ENCODE measurements at places on chromosomes 1 and 21. TPM values are rescaled to one million over a fixed set of nuclear protein-coding genes. Genes with fewer than 3 reads are reported as not detected.

The ANKRD34A gene
- 0.28 TPM for total RNA-seq

The CCDC30 gene
- 1.8 TPM for total RNA-seq

The KLHDC9 gene
- 1.4 TPM for total RNA-seq

The SPRR2A gene
- total RNA-seq, result not detected

The RPE65 gene
- 0.70 TPM for total RNA-seq

DNA sequence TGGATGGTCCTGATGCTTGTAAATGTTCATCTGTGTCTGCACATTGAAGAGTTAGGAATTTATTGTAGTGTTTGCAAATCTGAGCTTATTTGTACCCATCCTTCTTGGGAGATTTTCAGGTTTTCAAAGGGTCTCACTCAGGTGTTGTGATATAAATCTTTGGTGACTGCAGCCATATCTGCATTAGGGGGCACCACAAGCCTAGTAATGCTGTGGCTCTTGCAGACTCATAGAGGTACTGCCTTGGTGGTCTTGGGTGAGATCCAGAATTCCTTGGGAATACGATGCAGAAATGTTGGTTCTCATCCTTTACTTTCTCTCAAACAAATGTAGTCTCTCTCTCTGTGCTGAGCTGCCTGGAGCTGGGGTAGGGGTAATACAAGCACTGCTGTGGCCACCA is 405.9 kb downstream of the TTLL7 start:
- H3K4me3 ChIP-seq, result no peak overlapping the region
- no peaks in the 10 kb centered on the region for H3K36me3 ChIP-seq
- no peaks in the 10 kb centered on the region for H3K27me3 ChIP-seq
- peaks cover 9% of the 10 kb centered on the region for H3K4me1 ChIP-seq

The LAMC1 gene
- total RNA-seq, result 178 TPM

- peak; percentile 16 for DNase-seq
Measured at GRCh38 chr1:20291645-20292084, 990 bp downstream of the VWA5B1 start.

DNA sequence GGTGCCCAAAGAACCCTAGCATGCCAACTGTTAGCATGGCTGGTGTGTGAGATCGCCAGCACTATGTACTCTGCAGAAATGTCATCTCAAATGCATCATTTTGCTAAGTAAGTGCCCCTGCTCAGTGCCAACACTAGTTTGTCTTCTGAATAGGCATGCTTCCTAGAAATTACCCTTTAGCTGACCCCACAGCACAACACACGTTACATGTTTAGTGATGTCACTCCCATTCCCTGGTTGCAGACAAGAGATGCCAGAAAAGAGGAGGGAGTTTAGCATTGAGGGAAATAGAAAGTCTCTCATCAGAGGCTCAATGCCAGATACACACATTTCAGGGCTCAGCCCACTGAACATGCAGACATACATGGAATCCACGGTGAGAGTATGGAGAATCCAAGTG is 9.3 kb upstream of the ST6GALNAC3 start:
- peaks cover 12% of the 10 kb centered on the region for H3K4me1 ChIP-seq
- no peaks in the 10 kb centered on the region for H3K36me3 ChIP-seq
- H3K27ac ChIP-seq, result no peak overlapping the region
- no peak for DNase-seq

DNA sequence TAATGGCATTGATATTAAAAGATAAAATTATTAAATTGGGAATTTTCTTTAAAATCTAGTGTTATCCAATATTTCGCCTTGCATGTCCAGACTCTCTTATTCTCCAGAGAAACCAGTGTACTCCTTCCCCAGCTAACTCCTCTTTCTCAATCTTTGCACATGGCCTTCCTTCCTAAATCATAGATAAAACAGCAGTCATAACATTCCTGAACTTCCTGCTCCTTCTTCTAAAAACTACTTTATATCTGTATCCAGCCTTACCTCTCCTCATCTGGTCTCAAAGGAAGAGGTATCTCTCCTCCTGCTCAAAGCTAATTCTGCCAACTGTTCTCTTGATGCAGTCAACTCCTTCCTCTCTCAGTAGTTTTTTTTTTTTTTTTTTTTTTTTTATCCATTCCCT is 39.5 kb upstream of the NEK7 start:
- H3K4me1 ChIP-seq, result no peaks in the 10 kb centered on the region
- no peaks in the 10 kb centered on the region for H3K36me3 ChIP-seq
- no peaks in the 10 kb centered on the region for H3K27me3 ChIP-seq
- peak overlapping the region; percentile 24 for H3K27ac ChIP-seq

DNA sequence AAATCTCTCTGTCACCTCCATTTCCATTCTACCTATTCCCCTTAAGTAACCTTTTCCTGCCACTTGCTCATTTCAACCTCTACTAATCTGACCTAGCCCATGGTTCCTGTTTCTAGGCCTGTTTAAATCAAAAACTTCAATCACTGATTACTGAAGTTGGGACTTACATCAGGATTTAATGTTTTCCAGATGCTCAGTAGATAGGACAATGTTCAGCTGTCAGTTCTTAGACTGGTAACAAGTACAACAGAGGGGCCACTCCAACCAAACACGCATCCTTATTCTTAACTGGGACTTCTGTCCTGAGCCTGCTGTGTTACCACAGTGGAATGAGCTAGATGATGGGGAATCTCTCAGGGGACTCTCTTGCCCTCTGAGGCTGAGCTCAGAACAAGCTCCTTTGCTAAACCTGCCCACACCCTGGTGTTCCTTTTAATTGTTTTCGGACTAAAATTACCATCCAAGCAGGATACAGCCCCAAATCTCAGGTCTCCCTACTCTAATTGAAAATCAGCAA is 974.6 kb downstream of the TTLL7 start:
- H3K4me3 ChIP-seq, result no peak overlapping the region
- no peak for DNase-seq
- no peaks in the 10 kb centered on the region for H3K4me1 ChIP-seq
- H3K27me3 ChIP-seq, result no peaks in the 10 kb centered on the region
- H3K27ac ChIP-seq, result peak overlapping the region; percentile 17

GRCh38 chr1:241081473-241081872 is 275.5 kb downstream of the RGS7 start:
- no peak overlapping the region for H3K27ac ChIP-seq
- no peaks in the 10 kb centered on the region for H3K27me3 ChIP-seq
- no peaks in the 10 kb centered on the region for H3K36me3 ChIP-seq
- H3K4me3 ChIP-seq, result no peak overlapping the region
- H3K4me1 ChIP-seq, result no peaks in the 10 kb centered on the region

DNA sequence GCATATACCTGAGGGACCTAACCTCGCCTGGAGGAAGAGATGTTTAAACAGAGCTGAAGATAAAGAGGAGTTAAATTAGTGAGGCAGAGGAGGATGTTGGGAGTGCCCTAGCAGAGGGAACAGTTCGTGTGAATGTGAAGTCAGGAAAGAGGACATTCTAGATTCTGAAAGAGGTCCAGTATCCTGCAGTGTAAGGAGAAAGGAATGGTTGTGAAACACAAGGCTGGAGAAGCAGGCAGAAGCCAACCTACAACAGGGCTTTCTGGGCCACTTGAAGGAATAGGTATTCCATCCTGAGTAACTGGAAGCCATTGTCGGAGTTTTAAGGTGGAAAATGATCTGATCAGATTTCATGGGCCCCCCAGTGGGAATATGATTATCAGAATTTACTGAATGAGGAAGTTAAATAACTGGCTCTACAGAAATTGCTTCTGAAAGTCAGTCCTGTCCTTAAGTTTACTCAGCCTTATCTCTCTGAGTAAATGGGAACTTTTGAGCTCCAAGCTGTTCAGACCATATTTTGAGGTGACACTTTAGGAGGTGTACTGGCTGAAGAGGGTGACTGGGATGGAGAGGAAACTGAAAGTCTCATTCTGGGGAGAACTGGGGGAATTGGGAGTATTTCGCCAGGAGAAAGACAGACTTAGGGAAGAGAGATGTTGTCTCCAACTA is 24.4 kb upstream of the FAAH start:
- H3K36me3 ChIP-seq, result no peaks in the 10 kb centered on the region
- no peaks in the 10 kb centered on the region for H3K27me3 ChIP-seq
- H3K4me1 ChIP-seq, result no peaks in the 10 kb centered on the region
- H3K27ac ChIP-seq, result peak overlapping the region; percentile 28

The PLEKHN1 gene
- total RNA-seq, result 0.60 TPM

The EPHA10 gene
- 0.84 TPM for total RNA-seq

GRCh38 chr1:39652105-39652504 is 12.7 kb upstream of the HEYL start:
- H3K4me1 ChIP-seq, result peaks cover 2% of the 10 kb centered on the region
- no peak for DNase-seq
- H3K4me3 ChIP-seq, result no peak overlapping the region
- no peak overlapping the region for H3K27ac ChIP-seq
- H3K27me3 ChIP-seq, result no peaks in the 10 kb centered on the region

DNA sequence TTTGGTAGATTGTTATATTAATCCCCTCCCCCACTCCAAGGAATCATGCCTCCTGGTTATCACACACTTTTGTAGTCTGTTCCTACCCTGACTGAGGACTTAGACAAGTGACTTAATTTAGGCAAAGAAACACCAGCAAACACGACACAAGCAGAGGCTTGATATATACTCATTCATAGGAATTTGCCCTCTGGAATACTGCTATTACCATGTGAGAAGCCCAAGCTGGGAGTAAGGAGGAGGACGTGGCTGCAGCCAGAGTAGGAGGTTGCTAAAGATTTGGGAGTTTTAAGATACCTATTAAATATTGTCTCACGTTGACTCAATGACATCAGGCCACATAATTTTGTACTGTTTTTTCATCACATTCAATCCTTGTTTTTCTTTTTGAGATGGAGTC is 100.2 kb downstream of the LRRC53 start:
- no peak for DNase-seq
- no peaks in the 10 kb centered on the region for H3K36me3 ChIP-seq
- H3K4me3 ChIP-seq, result no peak overlapping the region
- H3K27me3 ChIP-seq, result no peaks in the 10 kb centered on the region

DNA sequence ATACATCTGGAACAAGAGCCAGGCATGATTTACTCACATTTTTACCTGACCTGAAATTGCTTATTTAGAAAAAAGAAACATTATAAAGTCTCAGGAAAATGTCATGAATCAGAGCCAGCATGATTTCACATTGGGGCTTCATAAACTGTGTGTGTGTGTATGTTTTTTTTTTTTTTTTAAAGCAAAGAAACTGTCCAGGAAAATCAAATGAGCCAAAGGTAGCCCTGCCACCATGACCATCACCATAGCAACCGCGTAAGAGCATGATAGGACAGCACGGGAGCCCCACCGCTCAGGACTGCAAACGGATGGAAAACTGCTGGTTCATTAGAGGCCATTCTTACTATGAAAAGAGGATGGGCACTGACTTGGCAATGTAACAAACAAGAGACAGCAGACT is 139.2 kb downstream of the NTMT2 start:
- H3K27ac ChIP-seq, result no peak overlapping the region
- H3K36me3 ChIP-seq, result no peaks in the 10 kb centered on the region
- no peaks in the 10 kb centered on the region for H3K27me3 ChIP-seq
- no peaks in the 10 kb centered on the region for H3K4me1 ChIP-seq

GRCh38 chr1:174797398-174797797 is 202.3 kb upstream of the CACYBP start:
- no peak for DNase-seq
- H3K27me3 ChIP-seq, result no peaks in the 10 kb centered on the region
- H3K4me1 ChIP-seq, result peaks cover 4% of the 10 kb centered on the region
- no peak overlapping the region for H3K27ac ChIP-seq

The CELSR2 gene
- total RNA-seq, result 3.7 TPM

GRCh38 chr1:223175032-223175431 is 32.0 kb upstream of the TLR5 start:
- H3K36me3 ChIP-seq, result no peaks in the 10 kb centered on the region
- H3K27ac ChIP-seq, result no peak overlapping the region
- DNase-seq, result peak; percentile 42

Measured in hepatocyte (in vitro differentiated cells).